Muscle of leg (tissue), 16 donors: ENCODE measurements at places on chromosomes 4 and X. TPM values are rescaled to one million over a fixed set of nuclear protein-coding genes. Genes with fewer than 3 reads are reported as not detected.

Gene PLP1
- 72.8 TPM for total RNA-seq

Gene TLR1
- 4.7 TPM for total RNA-seq

Gene SULT1B1
- 0.53 TPM for total RNA-seq

Gene FGFBP2
- total RNA-seq: 0.93 TPM

Gene P2RY10
- total RNA-seq: 0.84 TPM

Gene PCDH18
- total RNA-seq: 74.5 TPM

Gene ARHGAP24
- total RNA-seq: 66.1 TPM

Gene SUV39H1
- 3.1 TPM for total RNA-seq

Gene MAPK10
- total RNA-seq: 1.9 TPM

Gene MMRN1
- total RNA-seq: 6.8 TPM

Gene SLC26A1
- 0.58 TPM for total RNA-seq

Gene KLF8
- 3.3 TPM for total RNA-seq

Gene GLOD5
- total RNA-seq: not detected

Gene H2AZ1
- 168 TPM for total RNA-seq

Gene ADH1B
- total RNA-seq: 6.3 TPM

Gene TMPRSS11D
- total RNA-seq: not detected

Gene NUP62CL
- 0.84 TPM for total RNA-seq

Gene NPY1R
- total RNA-seq: 6.8 TPM

Gene RXFP1
- 1.1 TPM for total RNA-seq

Gene NAT8L
- 0.62 TPM for total RNA-seq

Gene GUF1
- 16.8 TPM for total RNA-seq

Gene TLR8
- total RNA-seq: 0.44 TPM

Gene OR13H1
- not detected for total RNA-seq

Gene FAM184B
- total RNA-seq: 5.1 TPM

Gene HHIP
- total RNA-seq: 3.5 TPM

Gene SPANXB1
- not detected for total RNA-seq

Gene SPANXA2
- total RNA-seq: not detected

Gene ARHGAP36
- total RNA-seq: 288 TPM

Gene CLDN2
- total RNA-seq: 0.09 TPM

Gene ESX1
- not detected for total RNA-seq

Gene NSG1
- total RNA-seq: 0.75 TPM

Gene CTBP1
- 81.9 TPM for total RNA-seq

Gene TBX22
- not detected for total RNA-seq

Gene SRPX2
- total RNA-seq: 29.7 TPM

Gene ETDB
- total RNA-seq: not detected

Gene PNMA5
- total RNA-seq: not detected

Gene COL25A1
- total RNA-seq: 9.7 TPM

Gene CAPN6
- 253 TPM for total RNA-seq

Gene RNF150
- 37.6 TPM for total RNA-seq

Gene SFRP2
- total RNA-seq: 51.2 TPM

Gene PNMA6F
- total RNA-seq: not detected
